ENCODE measurements at places on chromosomes 11 and 22. TPM values are rescaled to one million over a fixed set of nuclear protein-coding genes. Genes with fewer than 3 reads are reported as not detected.

DNA sequence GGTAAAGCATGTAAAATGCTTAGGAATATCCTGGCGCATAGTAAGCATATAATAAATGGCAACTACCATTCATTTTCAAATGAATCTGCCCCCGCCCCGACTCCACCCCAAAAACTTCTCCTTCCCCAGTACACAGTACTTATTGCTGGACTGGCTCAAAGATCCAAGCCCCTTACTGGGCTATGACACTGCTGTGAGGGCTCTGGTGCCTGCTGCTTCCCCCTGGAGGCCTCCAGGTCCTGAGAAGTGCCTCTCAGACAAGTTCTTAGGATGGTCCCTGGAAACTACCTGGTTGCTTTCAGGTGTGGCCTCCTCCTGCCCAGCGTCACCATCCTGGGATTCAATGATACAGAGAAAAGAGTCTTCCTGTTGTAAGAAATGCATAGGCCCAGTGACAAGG is 190.6 kb upstream of the NTM start:
- no peak for DNase-seq

Gene OR6A2
- total RNA-seq = 0.19 TPM

- no peak for DNase-seq
These were observed 52.8 kb downstream of the WT1 start for GRCh38 chr11:32382339-32383049.

Gene MRGPRE
- 0.50 TPM for total RNA-seq

DNA sequence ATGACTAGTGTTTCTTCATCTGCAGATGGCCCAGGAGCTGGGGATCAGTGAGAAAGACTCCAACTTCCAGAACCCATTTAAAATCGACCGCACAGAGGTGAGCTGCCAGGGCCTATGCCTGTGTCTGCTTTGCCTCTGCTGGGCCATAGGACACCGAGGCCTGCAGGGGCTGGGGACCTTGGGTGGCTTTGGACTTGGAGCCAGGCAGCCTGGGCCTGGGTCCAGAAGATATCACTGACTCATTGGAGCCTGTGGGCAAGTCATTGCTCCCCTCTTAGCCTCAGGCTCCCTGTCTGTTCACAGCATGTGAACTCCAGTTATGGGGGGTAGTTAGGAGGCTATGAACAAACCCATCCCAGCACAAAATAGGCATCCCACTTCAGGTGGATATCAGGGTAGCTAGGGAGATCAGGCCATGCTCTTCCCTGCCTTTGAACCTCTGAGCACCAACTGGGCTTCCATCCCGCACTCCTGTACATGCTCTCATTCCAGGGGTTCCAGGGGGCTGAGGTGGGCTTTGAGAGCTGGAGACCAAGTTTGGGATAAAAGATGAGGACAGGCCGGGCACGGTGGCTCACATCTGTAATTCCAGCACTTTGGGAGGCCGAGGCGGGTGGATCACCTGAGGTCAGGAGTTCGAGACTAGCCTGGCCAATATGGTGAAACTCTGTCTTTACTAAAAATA is 13.4 kb downstream of the CCDC134 start:
- no peak for DNase-seq

DNA sequence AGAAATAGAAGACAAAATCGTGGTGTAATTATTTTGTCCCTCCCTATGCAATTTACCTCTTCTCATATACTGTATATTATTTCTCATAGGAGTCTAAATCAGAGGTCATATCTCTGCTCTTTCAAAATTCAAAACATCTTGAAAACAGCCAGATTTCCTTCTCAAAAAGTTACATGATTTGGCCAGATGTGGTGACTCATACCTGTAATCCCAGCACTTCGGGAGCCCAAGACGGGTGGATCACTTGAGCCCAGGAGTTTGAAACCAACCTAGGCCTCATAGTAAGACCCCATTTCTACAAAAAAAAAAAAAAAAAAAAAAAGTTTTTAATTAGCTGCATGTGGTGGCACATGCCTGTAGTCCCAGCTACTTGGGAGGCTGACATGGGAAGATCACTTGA is 29.0 kb upstream of the DNAJB7 start:
- DNase-seq = no peak

Gene SHISA8
- not detected for total RNA-seq

GRCh38 chr11:44261800-44262591 is 47.9 kb downstream of the ALX4 start:
- no peak for DNase-seq

DNA sequence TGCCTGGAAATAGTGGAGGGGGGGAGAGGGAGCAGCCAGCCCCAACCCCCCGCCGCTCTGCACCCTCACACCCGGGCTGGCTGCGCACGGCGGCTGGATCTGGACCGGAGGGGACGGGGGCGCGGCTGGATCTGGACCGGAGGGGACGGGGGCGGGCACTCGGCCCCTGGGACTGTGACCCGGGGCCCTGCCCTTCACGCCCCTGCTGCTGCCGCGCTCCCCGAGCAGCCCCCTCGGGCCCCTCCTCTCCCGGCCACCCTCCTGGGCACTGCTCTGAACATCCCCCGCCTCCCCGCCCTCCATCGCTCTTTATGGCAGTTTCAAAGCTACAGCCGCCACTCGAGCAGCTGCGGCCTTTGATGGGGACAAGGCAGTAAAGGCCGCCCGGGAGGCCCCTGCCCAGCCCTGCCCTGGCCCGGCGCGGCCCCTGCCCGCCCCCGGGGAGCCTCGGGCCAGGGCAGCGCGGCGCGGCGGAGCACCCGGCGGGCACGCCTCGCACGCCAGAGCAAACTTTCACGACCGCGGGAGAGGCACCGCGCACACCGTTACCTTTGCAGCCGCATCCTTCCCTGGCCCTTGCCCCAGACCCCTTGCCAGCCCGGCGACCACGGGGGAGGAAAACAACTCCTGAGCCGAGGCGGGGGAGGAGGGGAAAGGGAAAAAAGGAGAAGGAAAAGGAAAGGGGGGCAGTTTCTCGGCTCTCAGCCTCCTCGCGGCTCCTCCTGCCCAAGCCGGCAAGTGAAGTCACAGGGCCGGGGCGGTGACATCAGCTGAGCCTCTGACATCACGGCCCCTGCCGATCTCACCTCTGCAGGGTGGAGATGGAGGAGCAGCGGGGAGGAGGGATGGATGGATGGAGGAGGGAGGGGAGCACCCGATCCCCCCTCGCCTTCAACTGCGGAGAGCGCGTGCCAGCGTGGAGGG is 13.1 kb upstream of the TCF20 start:
- DNase-seq = no peak

Gene APOA5
- not detected for total RNA-seq

GRCh38 chr11:64245797-64246620 is 734 bp downstream of the PPP1R14B start:
- no peak for DNase-seq

All from esophagus squamous epithelium (tissue), 5 donors.